ENCODE measurements at places on chromosomes 7 and 10.

DNA sequence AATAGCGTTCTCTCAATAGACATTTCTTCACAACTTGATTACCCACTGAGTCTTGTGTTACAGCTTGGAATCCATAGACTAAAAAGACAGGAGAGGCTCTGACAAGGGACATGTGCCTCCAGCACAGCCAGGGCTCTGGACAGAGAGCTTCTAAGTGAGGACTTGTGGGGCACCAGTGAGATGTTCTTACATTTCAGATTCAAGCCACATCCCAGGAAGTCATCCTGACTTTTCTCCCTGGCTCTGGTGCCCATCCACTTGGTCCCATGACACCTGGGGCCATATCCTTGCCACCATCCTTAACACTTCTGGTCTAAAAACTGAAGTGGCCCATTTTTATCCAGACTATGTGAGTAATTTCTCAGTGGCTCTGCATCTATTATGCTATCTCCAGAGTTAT is 440.1 kb downstream of the TCERG1L start:
- DNase-seq, result no peak

GRCh38 chr10:75910032-75910431 is 478.6 kb downstream of the LRMDA start:
- DNase-seq, result no peak

DNA sequence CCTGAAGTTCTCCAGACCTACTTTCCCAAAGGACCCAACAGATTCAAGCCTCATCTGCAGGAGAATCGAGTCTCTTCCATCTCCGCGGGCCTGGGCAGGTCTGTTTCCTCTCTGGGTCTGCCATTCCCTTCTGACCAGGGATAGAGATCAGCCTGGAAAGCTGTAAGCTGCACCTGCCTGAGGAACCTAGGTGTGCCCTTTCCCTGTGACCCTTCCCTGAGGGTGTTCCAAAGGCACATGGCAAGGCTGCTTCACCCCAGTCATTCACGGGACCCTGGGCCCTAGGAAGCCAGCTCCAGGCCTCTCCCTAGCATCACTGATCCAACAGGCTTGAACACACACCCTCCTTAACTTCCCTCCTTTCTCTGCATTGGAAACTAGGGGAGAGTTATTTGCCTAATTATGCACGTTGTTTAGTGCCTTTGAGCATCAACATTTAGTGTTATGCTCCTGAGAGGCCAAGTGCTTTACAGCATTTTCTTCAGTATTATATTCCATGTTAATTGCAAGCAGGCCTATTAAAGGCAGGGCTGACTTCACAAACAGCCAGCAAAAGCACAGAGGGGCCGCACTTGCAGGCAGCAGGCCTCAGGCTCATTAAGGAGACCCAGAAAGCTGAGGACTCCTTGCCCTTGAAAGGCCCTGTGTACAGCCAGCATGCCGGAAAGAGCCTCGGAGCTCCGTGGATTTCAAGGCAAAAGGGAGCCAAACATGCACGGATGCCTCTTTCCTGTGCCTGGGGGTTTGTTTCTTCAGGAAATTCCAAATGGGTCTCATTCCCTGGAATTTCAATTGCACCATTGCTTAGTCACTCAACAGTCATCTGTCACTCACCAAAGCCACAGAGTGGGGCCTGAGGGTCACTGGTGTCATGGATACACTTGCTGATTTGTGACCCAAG is 91.0 kb upstream of the FAM20C start:
- DNase-seq, result no peak

DNA sequence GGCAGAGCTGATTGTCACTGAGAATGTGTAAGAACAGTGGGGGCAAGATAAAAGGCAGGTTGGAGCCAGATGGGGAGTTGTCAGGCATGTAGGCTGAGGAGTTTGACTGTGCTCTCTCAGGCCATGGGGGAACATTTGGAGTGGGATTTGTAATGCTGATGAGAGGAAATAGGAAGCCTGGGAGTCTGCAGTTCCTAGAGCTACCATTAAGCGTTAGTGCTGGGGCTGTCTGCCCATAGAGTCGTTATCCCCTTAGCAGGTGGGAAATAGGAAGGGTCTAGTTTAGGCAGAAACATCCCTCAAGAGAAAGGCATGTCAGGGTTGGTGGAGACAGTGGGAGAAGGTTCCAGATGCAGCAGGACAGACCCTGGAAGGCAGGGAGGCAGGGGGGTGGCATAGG is 75.5 kb downstream of the RPS24 start:
- no peak for DNase-seq

- DNase-seq, result no peak
Observed at GRCh38 chr10:133277993-133278576, 1.4 kb upstream of the ADAM8 start.

DNA sequence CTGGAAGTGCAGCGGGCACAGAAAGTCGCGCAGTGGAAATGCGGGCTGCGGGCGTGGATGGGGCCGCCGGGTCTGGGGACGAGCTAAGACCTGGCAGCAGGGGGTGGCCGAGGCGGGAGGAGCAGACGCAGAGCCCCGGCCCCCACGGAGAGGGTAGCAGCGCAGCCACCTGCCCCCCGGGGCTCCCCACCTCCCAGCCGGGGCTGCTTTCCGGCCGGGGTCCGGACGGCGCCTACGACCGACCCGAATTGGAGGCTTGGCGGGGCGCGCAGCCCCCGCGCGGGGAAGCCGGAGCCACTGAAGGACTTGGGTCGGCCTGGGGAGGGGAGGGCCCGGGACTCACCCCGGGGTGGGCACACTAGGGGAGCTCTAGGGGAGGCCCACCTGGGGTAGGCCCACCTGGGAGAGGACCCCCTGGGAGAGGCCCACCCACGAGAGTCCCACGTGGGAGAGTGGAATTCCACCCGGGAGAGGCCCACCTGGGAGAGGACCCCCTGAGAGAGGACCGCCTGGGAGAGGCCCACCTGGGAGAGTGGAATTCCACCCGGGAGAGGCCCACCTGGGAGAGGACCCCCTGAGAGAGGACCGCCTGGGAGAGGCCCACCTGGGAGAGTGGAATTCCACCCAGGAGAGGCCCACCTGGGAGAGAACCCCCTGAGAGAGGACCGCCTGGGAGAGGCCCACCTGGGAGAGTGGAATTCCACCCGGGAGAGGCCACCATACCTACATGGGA is 854 bp upstream of the CFAP46 start:
- no peak for DNase-seq

GRCh38 chr7:98733036-98733435 is 116.0 kb downstream of the NPTX2 start:
- DNase-seq, result peak; percentile 15
